ENCODE measurements at places on chromosomes 2 and 18. TPM values are rescaled to one million over a fixed set of nuclear protein-coding genes. Genes with fewer than 3 reads are reported as not detected.

KLHL14 gene
- total RNA-seq, result 0.43 TPM

IL36G gene
- total RNA-seq, result not detected

HOXD12 gene
- total RNA-seq, result not detected

PROKR1 gene
- not detected for total RNA-seq

Data from astrocyte (in vitro differentiated cells and primary cell).